HuH-7 (cell line): ENCODE measurements at places on chromosomes 5 and 9.
A peak's percentile ranks its signal among the peaks of the same experiment; 100 is the strongest.

- no peak for DNase-seq
These were observed 416.9 kb downstream of the RAB3C start for GRCh38 chr5:58999804-59000203.

DNA sequence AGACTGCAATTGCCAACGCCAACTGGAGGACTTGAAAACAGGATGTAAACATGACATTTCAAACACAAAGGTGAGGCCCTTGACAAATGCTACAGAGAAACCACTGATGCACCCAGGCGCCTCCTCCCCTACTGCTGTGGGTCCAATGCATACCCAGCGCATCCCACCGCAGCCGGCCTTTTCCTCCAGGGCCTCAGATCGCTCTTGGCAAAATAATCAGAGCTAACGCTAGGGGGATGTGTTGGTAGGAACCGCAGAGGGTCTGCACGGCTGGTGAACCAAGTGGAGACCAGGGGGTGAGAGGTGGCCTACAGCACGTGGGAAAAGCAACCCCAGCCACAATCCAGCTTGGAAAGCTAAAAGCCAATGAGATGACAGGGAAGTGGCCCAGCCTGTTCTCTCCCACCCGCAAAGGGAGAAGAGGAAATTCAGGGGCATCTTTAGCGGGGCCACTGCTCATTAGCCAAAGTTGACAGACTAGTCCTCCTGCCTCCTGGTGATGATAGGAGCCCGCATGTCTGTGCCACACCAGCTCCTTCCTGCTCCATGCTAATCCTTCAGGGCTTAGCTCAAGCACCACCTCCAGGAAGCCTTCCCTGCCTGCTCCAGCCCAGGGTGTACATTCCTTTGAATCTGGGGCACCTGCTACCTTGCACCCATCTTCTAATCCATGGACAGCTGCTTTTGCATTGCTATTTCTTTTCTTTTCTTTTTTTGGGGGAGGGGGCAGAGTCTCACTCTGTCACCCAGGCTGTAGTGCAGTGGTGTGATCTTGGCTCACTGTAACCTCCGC is 5.9 kb downstream of the FAM163B start:
- DNase-seq = no peak

- no peak for DNase-seq
These were observed 70.2 kb downstream of the BASP1 start for GRCh38 chr5:17287501-17288155.

GRCh38 chr9:117414220-117414905 is 494 bp downstream of the ASTN2 start:
- peak; percentile 53 for DNase-seq

DNA sequence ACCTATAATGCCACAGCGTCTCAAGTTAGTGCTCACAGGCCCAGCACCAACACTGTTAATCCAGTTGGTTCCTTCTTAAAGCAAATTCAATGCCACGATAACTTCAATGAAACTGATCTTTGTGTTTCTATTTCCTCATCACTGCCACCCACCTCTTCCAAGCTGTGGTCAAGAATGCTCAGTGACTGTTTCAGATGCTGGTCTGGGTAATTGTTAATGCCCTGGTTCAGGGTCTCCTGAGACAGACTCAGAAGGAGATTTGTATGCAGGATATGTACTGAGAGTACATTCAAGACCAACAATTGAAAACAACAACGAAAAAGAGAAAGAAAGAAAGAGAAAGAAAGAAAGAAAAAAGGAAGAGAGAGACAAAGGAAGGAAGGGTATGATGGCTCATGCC is 505.3 kb downstream of the TLE4 start:
- no peak for DNase-seq

GRCh38 chr5:1762121-1762882 is 37.3 kb downstream of the MRPL36 start:
- DNase-seq = no peak

GRCh38 chr5:31187591-31187990 is 5.9 kb upstream of the CDH6 start:
- no peak for DNase-seq

DNA sequence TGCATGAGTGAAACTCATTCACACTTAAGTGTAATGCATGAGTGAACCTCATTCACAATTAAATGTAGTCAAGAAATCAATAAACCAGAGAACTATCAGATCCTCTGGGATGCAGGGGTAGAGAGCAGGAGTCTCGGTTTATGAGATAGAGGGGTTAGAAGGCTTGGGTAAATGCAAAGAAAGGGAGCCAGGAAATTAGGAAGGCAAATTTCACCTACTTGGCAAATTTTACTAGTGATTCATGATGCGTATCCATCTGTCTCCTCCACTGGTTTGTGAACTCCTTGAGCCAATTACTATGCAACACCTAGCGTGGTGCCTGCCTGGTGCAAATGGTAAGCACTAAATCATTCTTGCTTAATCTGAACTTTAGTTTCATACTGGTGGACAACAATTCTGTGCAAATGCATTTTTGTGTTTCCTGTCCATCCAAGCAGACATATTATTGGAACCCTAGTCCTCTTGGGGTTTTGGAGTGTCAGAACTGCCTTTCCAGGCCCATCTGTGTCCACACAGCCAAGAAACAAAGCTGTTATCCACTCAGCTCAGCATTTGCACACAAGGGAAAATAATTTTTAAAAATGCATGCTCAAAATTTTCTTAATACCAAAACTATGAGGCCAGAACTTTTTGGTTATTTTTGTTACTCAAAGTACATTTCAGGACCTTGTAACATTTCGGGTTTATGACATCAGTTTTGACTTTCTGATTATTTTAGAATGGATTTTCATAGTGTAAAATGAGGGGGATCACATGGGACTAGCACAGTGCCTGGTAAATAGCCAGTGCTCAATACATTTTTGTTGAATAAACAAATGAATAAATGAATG is 5.2 kb downstream of the HAPLN1 start:
- no peak for DNase-seq
